ENCODE measurements at places on chromosomes 6 and 20.

DNA sequence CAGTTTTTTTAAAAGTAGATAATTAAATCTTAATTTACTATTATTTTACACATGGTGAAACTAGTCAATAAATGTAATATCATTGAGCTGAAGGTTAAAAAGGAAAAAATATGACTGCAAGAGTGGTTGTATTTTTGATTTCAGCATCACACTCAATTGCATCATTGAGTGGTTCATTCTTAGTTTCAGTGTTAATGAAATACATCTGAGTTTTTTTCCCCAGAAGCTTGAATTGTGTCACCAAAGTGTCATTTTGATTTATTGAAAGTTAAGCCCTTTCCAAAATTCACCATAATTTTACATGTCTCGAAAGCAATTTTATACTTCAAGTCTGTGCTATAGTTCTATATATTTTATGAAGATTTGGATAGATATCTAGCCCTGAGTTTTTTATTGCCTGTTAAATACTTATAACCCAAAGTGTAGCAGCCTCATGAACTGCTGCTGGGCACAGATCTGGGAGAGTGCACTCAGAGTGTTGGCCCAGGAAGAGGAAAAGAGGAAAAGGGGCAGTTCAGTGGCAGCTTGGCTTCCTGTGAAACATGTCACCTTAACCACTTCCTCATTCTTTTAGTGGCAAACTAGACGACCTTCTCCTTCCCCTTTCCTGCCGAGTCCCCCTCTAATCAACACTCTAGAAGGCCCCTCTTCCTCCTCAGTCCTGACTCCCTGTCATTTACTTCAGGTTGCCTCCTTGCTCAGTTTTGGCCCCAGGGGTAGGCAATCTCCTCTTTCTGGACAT lies 140.7 kb downstream of the ESR1 start:
- no peak for DNase-seq

DNA sequence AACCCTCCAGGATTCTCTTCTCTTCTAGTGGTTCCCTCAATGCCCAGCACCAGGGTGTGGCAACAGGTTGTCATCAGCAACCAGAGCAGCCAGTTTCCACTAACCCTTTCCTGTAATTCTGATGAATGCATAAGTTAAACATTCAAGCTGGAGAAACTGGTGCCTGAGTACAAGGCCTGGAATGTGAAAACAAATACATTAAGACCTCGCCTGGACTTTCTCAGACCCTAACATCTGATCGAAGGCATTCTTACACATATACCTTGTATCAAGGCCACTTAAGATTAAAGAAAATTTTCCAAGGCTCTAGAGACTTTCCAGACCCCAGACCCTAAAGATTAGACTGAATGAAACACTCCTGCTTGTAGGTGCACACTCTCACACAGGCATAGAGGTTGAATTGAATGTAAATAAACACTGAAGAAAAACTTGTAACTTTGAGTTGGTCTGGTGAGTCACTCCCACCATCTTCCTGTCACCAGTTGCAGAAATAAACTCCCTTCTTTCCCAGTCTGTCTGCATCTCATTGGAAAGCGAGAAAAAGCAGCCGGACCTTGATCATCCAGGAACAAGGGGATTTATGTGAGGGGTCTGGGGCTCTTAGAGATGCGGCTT lies 9.0 kb downstream of the LRP11 start:
- no peak for DNase-seq

GRCh38 chr6:45469663-45470062 lies 91.9 kb upstream of the SUPT3H start:
- no peak for DNase-seq

DNA sequence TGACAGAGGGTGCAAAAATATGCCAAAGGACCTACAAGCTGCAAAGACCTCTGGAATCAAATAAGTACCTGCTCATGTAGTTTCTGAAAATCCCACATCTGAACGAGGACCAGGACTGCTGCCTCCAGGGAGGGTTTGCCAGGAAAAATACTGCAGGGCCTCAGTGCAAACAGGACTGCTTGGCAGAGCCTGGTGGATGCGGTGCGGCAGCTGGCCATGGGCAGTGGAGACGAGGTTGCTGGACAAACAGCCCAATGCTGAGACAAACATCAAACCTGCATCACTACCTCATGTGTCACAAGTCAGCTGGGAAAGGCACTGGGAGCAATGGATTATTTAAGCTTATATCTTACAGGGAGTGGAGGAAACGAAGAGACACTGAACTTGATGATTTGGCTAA lies 238.8 kb downstream of the PAX1 start:
- no peak for DNase-seq

GRCh38 chr6:72876256-72876655 lies 254.4 kb downstream of the KCNQ5 start:
- no peak for DNase-seq

DNA sequence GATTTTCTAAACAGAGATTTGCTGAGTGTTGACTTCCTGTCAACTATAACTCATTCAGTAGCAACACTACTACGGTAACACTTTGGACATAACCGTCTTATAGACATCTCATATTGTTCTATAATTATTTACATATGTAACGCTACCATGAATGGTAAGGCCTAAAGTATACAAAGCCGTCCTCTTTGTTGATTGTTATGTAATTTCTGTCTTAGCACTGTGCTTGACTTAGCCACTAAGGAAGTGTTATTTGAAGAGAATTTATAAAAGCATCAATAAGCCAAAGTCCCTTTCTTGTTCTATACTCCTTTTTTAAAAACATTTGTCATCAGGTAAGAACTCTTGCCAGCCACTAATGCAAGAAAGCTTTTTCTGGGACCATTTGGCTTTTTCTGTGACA lies 240.6 kb downstream of the MEI4 start:
- DNase-seq: no peak

DNA sequence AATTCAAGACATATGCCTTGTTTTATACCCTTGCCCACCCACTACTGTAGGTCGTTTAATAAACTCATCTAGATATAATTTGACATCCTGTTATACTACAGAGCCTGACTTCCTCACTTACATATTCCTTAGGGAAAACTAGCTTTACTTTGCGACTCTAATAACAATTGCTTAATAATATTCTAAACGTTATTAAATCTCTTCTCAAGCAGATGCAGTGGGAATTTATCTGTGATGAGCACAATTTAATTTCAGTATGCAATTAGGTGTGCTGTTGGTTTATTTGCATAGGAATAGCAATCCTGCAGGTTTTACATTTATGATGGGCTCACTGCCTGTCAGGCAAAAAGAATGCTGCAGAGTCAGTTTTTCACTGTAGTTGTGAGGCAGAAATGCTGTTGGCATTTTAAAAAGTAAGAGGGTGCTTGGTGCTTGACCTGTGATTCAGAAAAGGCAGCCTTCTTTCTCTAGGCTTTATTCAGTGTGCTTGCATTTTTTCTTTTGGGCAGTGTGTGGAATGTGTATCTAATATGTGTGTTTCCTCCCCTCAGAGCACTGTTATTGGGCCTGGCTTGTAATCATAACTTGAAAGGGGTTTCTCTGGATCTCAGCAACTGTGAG lies 152.3 kb upstream of the SCGN start:
- DNase-seq: no peak

DNA sequence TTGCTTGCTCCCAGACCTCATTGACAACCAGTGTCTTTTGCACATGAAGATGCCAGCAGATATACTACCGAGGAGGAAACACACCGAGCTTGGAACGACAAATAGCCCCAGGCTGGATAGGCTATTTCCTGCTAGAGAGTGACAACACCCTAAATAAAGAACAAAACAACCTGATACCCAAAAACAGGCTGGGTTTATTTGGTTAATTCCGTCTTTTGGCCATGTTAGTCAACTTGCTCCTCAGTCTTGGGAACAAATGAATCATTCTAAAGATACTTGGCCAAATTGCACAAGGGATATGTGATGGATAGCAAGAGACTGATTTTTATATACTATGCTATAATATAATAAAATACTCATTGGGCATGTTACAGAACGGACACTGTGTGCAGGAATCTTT lies 11.5 kb upstream of the MUC22 start:
- DNase-seq: no peak

DNA sequence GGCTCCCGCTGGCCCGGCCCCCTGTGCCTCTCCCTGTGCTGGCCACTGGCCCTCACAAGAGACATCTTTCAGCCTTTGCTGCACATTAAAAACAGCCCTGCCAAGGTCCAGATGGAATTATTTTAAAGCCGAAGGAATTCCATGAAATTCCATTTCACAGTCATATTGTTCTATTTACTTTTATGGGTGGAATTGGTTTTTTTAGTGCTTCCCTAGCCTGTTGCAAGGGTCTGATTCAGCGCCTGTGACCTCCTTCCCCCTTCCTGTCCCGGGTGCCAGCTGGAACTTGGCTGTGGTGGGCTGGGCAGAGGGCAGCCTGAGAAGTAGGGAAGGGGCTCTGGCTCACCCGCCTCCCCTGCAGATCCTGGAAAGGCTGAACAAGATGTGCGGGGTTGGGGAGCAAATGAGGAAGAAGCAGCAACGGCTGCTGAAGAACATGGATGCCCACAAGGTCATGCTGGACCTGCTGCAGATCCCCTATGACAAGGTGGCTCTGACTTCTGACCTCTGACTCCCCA lies 34.3 kb downstream of the UQCC2 start:
- DNase-seq: no peak

- no peak for DNase-seq
Measured at GRCh38 chr6:21603082-21603952, 9.8 kb downstream of the SOX4 start.
